ENCODE measurements at places on chromosomes 13 and 19.

- DNase-seq = no peak
These were observed 420.4 kb downstream of the NDFIP2 start for GRCh38 chr13:79901336-79901735.

DNA sequence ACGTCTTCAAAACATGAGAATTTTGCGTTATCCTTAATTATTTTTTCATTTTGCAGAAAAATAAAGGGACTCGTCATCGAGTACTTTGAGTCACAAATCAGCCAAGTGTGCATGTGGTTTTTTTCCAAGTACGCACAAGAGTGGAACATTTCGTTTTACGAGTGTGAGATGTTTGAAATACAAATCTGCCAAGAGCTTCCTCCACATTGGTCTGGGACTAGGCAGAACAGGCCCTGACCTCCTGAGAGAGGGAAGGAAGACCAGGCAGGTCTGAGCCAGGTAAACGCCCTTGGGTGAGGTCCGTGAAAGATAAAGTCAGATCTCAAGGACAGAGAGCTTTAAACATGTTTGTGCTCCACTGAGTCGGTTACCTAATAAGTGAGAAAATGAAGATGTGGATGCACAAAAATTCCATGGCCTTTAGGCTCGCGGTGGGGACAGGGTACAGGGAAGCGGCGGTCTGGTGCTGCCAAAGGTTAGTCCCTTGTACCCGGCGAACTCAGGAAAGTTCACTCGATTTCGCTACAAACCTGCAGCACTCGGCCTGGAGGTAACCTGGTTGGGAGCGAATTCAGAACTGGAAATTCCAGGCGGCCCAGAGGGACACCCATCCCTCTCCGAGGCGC lies 473 bp upstream of the ITM2B start:
- DNase-seq = peak; percentile 35

DNA sequence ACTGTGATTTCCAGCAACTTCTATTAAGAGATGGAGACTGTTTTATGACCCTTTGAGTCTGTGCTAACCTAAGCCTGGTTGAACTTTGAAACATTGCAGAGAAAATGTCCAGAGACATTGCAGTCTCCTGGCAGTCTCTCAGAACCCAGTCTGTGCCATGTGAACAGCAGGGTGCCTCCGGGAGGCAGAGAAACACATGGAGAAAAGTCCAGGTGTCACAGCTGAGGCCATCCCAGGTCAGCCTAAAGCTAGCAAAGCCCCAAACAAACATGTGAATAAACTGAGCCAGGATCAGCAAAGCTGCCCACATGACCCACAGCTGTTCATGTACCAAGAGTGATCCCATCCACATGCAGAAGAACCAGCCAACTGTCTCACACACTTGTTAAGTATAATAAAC lies 7.8 kb downstream of the CYP4F11 start:
- peak; percentile 71 for DNase-seq

- no peak for DNase-seq
These were observed 89.2 kb downstream of the RGCC start for GRCh38 chr13:41546372-41547190.

GRCh38 chr19:38264486-38265212 lies at the start of gene SPINT2:
Gene SPINT2, plus strand, starts transcription at chr19:38264573. Its CDS starts 320 bp downstream, at chr19:38264893.
- DNase-seq = peak; percentile 81

- DNase-seq = no peak
These were observed 11.5 kb downstream of the MPHOSPH8 start for GRCh38 chr13:19645000-19645399.

- no peak for DNase-seq
These were observed 526.6 kb upstream of the KLHL1 start for GRCh38 chr13:70634893-70635292.

GRCh38 chr13:23822252-23822824 lies 66.9 kb downstream of the MIPEP start:
- no peak for DNase-seq

- no peak for DNase-seq
These were observed 7.2 kb downstream of the RNASEH2B start for GRCh38 chr13:50916701-50917184.

- DNase-seq = no peak
These were observed 221.4 kb upstream of the SLC10A2 start for GRCh38 chr13:103287659-103288058.

DNA sequence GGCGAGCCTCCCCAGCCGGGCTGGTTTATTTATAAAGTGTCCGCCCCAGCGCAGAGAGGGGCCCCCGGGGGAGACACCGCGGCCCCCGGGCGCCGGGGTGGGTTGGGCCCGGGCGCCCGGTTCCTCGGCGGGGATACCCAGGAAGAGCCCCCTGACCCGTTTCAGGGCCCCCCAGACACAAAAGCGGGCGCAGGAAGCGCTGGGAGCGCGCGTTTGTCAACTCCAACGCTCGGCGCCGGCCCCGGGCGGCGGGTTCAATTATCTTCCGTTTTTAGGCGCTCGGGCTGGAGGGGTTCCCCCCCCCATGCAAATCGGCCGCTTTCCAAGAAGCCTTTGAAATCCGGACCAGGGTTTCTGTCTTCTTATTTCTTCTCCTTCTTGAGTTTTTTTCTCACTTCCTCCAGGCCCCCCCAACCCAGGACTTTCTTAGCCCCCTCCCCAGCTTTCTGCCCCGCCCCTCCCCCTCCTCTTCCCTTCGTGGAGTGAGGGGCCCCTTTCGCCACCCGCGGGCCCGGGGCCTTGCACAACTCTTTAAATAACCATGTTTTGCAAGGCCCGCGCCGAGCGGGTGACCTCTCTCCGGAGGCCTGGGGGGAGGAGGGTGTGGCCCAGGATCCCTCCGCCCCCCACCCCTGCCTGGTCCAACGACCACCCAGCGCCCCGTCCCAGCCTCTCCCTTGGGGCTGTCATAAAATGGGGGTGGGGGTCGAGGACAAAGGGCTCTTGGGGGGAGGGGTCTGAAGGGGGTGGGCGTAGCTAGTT lies 935 bp downstream of the ARID3A start:
- no peak for DNase-seq

DNA sequence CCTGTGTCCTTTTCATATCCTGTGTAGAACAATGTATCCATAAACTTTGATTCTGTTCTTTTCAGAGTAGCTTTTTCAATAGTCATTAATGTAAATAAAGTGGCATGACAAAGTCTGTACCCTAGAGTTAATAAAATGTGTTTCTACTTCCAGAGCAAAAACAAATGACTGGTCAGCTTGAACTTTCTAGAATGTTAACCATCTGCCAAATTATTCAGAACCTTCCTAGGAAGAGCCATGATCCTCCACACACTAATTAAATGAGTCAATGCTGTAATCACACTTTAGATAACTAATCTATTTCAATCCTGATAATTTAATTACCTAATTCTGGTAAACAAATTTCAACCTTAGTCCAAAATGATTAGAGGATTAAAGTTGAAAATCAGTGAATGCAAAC lies 73.2 kb downstream of the DIAPH3 start:
- DNase-seq = no peak

GRCh38 chr19:14434543-14435319 lies 1.6 kb downstream of the PKN1 start:
- no peak for DNase-seq

DNA sequence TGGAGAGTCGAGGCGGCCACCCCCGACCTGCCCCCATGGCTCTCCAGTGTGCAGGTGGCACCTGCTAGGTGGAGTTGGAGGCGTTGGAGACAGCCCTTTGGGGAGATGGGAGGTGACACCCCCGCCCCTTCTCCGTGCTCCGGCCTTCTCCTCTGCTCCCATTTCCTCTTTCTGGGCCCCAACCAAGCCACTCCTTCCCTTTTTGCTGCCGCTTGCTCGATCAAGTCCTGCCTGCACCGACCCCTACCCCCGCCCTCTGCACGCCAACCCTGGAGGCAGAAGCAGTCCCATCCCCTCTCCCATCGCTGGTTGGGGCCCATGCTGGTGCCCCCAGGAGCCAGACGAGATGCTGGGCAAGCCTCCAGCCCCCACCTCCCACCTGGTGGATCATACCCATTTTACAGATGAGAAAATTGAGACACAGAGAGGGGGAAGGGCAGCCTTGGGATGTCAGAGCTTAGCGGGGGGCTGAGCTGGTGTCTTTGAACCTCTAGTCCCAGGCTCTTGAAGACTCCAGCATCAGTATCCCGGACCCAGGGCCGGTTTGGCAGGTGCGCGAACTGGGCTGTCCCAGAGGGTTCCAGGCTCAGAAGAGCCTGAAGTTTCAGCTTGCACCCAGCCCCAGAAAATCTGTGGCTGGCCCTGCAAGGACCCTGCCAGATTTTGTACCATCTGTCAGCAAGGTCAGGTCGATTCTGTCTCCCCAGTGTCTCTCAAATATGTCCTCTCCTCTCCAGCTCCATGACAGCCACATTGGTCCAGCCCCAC lies 10.3 kb downstream of the GNA15 start:
- DNase-seq = no peak

GRCh38 chr13:19592657-19593180 lies 31.4 kb upstream of the TPTE2 start:
- DNase-seq = no peak

- DNase-seq = no peak
These were observed 34.1 kb upstream of the CACTIN start for GRCh38 chr19:3660493-3661219.

DNA sequence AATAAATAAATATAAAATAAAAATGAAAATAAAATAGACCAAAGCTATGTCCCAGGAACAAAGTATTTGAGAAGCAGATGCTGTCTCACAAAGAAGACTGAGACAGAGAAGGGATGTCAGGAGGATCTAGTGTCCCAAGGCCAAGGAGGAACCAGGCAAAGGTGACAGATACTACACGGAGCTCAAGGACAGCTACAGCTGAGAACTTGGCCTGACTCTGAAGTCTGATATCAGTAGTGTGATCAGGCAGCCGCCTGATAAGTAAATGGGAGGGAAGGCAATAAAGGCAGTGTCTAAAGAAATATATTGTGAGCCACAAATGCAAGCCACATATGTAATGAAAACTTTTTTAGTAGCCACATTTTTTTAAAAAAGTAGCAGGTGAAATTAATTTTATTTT lies 20.4 kb upstream of the NANOS3 start:
- no peak for DNase-seq

- DNase-seq = no peak
These were observed 33.2 kb upstream of the CEACAM8 start for GRCh38 chr19:42627916-42628315.

DNA sequence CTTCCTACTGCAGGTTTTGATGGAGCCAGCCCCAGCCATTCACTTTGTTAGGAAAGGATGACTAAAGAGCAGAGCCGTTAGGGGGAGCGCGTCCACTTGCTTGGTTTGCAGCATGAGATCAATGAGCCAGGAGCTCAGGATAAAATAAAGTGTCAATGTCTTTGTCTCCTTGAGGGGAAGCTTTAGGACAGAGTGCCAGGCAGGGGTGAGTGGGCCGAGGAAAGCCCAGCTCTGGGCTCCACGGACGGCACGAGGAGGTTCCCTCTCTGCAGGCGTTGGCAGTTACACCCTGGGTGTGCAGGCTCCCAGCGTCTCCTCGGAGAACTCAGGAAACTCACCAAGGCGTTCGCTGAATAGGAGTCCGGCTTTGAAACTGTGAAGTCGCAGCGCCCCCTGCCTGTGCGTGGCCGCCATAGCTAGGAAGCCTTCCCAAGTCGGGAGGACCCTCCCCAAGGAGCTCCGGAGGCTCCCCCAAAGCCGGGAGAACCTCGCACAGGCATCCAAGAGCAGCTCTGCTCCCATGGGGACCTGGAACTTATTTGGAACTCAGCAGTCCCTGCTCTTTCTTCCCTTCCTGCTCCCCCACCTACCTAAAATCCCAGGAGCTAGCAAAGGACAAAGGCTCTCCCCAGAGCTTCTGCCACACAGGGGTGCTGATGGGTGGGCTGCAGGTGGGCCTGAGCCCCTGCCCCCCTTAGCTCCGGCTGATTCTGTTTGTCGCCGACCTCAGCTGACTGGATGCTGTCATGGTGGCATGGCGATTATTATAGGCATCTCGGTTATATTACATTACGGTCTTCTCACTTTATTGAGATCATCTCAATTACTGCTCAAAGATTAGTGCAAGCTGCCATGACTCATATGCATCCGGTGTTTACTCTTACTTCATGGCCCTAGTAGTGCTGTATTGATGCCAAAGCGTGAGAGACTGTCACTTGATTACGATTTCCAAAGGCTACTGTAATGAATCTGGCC lies 34.4 kb downstream of the GSX1 start:
- DNase-seq = peak; percentile 49

GRCh38 chr19:4991538-4991937 lies 22.6 kb downstream of the KDM4B start:
- DNase-seq = peak; percentile 94

DNA sequence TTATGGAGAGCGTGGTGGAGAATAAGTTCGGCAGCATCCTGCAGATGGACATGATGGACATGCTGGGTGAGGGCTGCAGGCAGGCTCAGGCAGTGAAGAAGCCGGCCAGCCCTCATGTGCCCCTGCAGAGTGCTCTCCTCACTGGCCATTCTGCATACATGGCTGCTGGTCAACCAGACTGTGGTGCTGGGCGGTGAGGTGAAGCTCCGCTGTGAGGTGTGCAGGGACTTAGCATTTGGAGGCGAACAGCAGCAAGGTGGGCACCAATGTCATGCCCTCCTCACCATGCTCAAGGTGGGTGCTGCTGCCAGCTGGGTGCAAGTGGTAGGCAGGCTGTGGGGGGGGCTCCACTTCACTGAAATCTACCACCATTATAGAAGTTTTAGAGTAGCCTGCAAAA lies 5.7 kb upstream of the ZNF492 start:
- no peak for DNase-seq

- DNase-seq = no peak
These were observed 7.7 kb downstream of the REXO1 start for GRCh38 chr19:1840541-1841115.

GRCh38 chr13:49655906-49656305 lies 27.6 kb downstream of the ARL11 start:
- DNase-seq = no peak

DNA sequence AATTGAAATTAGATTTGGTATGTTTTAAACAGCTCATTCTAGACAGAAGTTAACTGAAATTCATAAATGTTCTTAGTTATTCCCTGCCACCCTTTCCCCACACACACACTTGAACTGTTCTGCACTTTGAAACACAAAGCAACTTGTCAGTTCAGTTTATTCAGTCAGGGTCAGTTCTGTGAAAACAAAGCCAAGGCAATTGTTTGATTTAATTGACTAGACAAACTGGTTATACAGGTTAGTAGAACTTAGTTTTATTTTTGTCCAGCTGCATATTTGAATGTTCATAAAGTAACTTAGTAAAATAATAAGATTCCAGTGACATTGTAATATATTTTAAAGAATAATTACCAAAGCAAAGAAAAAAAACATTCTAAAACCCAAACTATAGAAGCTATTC lies 98.3 kb upstream of the KLF5 start:
- DNase-seq = peak; percentile 54

- DNase-seq = no peak
These were observed 12.7 kb upstream of the DPY19L3 start for GRCh38 chr19:32392901-32393300.

DNA sequence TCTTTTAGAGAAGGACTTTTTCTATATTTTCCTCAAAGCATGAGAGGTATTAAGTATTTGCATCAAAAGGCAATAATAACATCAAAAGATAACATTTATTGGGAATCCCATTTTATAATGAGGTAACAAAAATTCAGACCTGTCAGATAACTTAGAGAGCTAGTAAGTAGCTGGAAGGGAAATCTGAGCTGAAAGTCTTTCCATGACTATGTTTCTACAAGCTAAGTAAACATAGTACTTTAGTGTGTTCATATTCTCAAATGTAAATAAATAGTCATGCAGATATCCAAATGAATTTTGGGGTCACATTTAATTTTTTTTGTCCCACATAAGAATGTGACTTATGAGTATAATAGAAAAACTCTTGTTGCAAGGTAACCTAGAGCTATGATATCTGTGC lies 87.3 kb upstream of the FBXL3 start:
- no peak for DNase-seq

- no peak for DNase-seq
These were observed 98.0 kb downstream of the SPRY2 start for GRCh38 chr13:80242728-80243427.

Data from LNCaP clone FGC (cell line).